ENCODE measurements at places on chromosomes 1 and 21. TPM values are rescaled to one million over a fixed set of nuclear protein-coding genes. Genes with fewer than 3 reads are reported as not detected.
A peak's percentile ranks its signal among the peaks of the same experiment; 100 is the strongest.

ERICH3 gene
- not detected for total RNA-seq

CAMK2N1 gene
- total RNA-seq: 73.6 TPM

USH2A gene
- total RNA-seq: not detected

TMPRSS2 gene
- 83.6 TPM for total RNA-seq

- H3K36me3 ChIP-seq: no peaks in the 10 kb centered on the region
- no peak overlapping the region for H3K4me3 ChIP-seq
- DNase-seq: no peak
Observed at GRCh38 chr1:36693161-36693525, 210.4 kb upstream of the CSF3R start.

GRCh38 chr1:8396786-8397406 is 79.0 kb downstream of the SLC45A1 start:
- H3K27me3 ChIP-seq: no peaks in the 10 kb centered on the region
- peak overlapping the region; percentile 59 for H3K27ac ChIP-seq
- H3K4me1 ChIP-seq: peaks cover 45% of the 10 kb centered on the region
- H3K36me3 ChIP-seq: peaks cover 5% of the 10 kb centered on the region
- H3K4me3 ChIP-seq: no peak overlapping the region

DNA sequence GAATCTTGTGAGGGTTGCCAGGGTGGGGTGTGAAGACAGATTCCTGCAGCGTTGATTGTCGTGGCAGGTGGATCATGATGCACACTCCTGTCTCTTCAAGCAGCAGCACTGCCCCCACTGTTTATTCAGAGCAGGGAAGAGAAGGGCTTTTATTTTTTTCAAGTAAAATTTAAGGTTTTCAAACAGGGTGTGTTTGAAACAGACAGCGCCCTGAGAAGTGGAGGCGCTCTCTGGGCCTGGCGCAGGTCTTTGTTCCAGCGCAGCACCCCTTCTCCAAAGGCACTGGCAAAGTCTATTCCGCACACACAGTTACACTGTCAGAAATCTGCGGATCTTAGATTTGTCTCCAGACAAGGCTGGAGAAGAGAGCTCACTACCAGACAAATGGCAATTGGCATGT is 7.0 kb downstream of the C1orf53 start:
- H3K27me3 ChIP-seq: peaks cover 91% of the 10 kb centered on the region
- H3K36me3 ChIP-seq: no peaks in the 10 kb centered on the region
- no peak overlapping the region for H3K4me3 ChIP-seq
- H3K4me1 ChIP-seq: peaks cover 30% of the 10 kb centered on the region

DNA sequence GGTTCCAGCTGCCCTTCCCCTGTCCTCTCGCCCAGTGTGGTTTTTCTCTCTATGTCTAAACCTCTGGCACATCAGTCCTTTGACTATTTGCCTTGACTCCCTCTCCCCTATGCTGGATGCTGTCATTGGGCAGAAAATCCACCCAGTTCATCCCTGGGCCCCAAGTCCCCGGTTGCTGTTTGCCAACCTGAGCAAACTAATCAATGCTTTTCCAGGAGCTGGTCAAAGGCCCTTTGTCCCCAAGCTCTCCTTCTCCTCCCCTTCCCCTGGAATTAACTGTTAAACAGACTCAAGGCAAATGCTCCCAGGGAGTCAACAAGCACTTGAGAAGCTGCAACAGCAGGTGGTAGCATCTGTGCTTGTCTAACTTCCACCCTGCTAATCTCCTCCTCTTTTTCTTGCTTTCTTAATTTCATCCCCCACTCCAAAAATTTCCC is 102.7 kb downstream of the LMX1A start:
- DNase-seq: no peak
- H3K27me3 ChIP-seq: no peaks in the 10 kb centered on the region
- H3K27ac ChIP-seq: no peak overlapping the region
- no peaks in the 10 kb centered on the region for H3K4me1 ChIP-seq
- H3K36me3 ChIP-seq: no peaks in the 10 kb centered on the region
- H3K4me3 ChIP-seq: no peak overlapping the region

DNA sequence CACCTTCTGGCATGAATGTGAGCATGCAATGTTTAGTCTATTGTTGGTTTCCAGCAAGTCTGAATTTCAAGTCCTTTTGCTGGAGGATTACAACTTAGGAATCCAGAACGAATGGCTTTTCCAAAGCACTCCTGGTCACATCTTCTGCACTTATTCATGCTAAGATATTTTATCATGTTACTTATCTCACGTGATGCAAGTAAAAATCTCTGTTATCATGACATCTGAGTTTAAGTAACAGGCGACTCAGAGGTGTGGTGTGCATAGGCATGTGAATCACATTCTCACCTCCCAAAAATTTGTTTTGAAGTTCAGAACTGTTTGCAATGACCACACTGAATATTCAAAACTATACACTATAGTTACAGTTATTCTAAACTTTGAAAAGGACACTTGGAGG is 204.8 kb upstream of the FGGY start:
- H3K4me3 ChIP-seq: no peak overlapping the region
- no peaks in the 10 kb centered on the region for H3K27me3 ChIP-seq
- no peak overlapping the region for H3K27ac ChIP-seq
- no peaks in the 10 kb centered on the region for H3K36me3 ChIP-seq
- no peak for DNase-seq
- no peaks in the 10 kb centered on the region for H3K4me1 ChIP-seq

GRCh38 chr1:155182052-155182550 is 8.5 kb downstream of the TRIM46 start:
- H3K4me3 ChIP-seq: no peak overlapping the region
- H3K27me3 ChIP-seq: no peaks in the 10 kb centered on the region
- no peak for DNase-seq
- H3K36me3 ChIP-seq: no peaks in the 10 kb centered on the region
- peaks cover 15% of the 10 kb centered on the region for H3K4me1 ChIP-seq
- H3K27ac ChIP-seq: no peak overlapping the region

DNA sequence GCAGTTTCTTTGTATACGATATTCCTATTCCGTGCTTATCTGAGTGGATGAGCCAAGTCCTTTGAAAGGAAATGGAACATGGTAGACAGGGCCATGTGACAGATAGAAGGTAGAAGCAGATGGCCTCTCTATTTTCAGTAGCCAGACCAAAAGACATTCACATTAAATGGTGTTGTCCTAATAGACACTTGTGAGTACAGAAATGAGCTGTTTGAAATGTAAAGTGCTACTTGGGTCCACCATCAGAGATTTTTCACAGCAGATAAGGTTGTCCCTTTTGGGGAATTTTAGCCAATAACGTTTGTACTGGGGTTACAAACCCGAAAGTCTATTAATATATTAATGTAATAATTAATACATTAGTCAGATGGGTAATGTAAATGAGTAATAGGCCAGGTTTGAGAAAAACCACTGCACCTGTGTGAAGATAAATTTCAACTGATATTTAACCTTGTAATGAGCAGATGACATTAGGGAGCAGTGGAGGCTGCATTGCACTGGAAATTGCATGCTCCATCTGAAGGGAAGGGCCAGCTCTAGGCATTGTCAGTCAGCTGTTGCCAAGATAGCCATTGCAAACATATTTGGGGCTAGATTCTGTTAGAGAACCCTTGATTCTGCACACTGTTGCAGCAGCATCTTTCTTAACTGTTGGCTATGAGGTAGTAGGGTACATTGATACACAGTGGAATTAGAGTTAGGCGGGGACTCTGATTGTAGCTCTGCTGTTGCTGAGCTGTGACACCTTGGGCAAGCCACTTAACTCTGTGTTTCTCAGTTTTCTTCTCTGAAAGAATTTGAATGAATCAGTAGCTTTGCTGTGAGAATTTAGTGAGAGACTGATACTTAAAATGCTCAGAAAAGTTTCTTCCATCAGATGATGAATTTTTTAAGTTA is 43.8 kb downstream of the FGGY start:
- no peaks in the 10 kb centered on the region for H3K36me3 ChIP-seq
- H3K27ac ChIP-seq: no peak overlapping the region
- H3K27me3 ChIP-seq: no peaks in the 10 kb centered on the region
- no peaks in the 10 kb centered on the region for H3K4me1 ChIP-seq
- no peak for DNase-seq
- H3K4me3 ChIP-seq: no peak overlapping the region

- no peak for DNase-seq
- no peaks in the 10 kb centered on the region for H3K27me3 ChIP-seq
- H3K4me1 ChIP-seq: no peaks in the 10 kb centered on the region
- no peak overlapping the region for H3K27ac ChIP-seq
- no peak overlapping the region for H3K4me3 ChIP-seq
- H3K36me3 ChIP-seq: peaks cover 55% of the 10 kb centered on the region
Observed at GRCh38 chr1:75745276-75745675, 20.8 kb downstream of the ACADM start.

DNA sequence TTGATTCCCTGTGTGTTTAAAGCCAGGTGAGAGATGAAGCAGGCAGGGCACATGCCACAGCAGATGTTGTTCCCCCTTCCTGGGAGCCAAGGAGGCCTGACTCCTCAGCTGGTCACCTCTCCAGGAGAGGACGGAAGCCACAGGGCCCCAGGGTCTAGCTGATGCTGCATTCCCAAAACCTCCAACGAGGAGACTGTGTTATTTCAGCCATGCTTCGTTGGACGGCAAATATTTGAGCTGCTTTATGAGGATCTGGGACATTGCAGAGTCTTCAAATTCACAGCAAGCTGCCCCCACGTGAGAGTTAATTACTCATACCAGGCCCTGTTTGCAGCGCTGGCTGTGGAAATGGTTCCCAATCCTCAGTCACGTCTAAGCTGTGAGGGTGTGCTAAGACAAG is 85.3 kb downstream of the CDC7 start:
- no peaks in the 10 kb centered on the region for H3K27me3 ChIP-seq
- no peak overlapping the region for H3K4me3 ChIP-seq
- no peak for DNase-seq
- no peaks in the 10 kb centered on the region for H3K36me3 ChIP-seq

- H3K4me1 ChIP-seq: no peaks in the 10 kb centered on the region
- no peaks in the 10 kb centered on the region for H3K36me3 ChIP-seq
- H3K27me3 ChIP-seq: no peaks in the 10 kb centered on the region
- no peak for DNase-seq
- no peak overlapping the region for H3K27ac ChIP-seq
- H3K4me3 ChIP-seq: no peak overlapping the region
Observed at GRCh38 chr1:64095832-64096231, 107.6 kb upstream of the UBE2U start.

- no peak for DNase-seq
- no peak overlapping the region for H3K4me3 ChIP-seq
- H3K27ac ChIP-seq: no peak overlapping the region
- no peaks in the 10 kb centered on the region for H3K27me3 ChIP-seq
- no peaks in the 10 kb centered on the region for H3K4me1 ChIP-seq
Observed at GRCh38 chr1:77906019-77906545, 17.7 kb downstream of the NEXN start.

Measured in upper lobe of right lung (tissue), 1 donor.